ENCODE measurements at places on chromosomes 5 and 9.

- DNase-seq: no peak
Observed at GRCh38 chr5:98825582-98826375, 52.3 kb downstream of the RGMB start.

DNA sequence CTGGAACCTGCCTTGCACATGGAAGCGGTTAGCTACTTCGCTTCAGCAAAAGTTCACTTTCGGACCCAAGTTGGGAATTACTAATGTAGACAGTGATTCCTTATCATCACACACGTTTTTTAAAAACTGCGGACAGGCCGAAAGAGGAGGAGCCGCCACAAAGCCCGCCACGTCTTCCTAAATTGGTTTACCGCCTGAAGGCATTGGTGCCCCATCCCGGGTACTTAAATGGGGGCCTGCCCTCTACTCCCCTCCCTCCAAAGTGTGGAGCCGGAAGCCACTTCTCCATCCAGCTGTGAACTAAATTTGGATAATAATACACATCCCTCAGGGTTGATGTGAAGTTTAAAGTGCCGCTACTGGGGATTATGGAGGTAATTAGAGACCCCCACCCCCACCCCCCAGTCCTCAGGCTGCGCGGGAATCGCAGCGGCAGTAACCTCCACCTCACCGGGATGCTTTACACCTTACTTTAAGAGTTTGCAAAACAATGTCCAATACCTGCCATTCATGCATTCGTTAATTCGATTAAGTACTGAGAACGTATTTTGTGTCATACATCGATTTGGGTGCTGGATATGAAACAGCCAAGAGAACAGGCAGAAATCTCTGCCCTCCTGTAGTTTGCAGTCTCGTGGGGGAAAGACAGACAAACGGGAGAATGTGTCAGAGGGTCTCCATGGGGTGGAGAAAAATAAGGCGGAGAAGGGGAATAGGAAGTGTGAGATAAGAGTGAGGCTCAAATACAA, 937 bp upstream of the MACROH2A1 start:
- DNase-seq: no peak

- no peak for DNase-seq
Observed at GRCh38 chr5:60487476-60487875, 212.5 kb downstream of the DEPDC1B start.

DNA sequence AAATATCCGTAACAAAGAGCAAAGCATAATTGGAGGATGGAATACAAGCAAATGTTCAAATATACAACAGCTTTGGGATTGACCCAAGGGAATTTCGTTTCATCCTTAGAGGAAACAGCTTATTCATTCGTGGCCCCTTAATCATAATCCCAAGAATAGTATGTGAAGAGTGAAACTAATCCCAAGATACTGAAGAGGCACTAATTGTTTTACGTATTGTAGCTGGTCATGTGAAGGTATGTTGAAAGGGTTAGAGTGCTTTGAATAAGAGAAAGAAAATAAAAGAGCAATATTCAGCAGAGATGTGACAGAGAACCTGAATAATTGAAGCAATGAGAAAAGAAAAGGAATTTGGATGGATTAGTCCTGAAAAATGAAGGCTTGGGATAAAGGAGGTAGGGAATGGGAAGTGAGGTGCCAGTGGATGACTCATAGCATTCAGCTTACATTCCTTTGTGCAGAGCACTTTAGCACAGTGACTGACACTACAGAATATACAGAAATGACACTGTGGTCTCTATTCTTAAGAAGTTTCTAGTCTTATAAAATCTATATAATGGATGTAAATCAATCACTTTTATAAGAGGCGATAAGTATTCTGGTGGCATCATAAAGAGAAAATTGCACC, 221.9 kb downstream of the TLR4 start:
- no peak for DNase-seq

GRCh38 chr9:35397216-35397698, 92.7 kb upstream of the RUSC2 start:
- DNase-seq: no peak

DNA sequence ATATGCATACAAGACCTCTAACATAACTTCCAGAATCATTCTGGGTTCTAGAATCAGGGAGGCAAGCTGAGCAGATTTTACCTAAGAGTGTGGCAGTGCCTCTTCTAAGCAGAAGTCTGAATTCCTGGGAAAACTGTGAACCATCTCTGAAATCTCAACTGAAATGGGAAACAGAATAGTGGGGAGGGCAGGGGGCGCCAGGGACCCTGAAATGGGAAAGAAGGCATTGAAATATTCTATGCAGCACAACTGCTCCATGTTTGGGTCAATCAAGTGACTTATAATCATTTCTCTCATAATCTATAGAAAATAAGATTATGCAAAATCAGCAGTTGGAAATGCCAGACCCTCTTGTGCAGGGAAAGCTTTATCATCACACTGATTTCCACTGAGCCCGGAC, 156.1 kb downstream of the EBF1 start:
- no peak for DNase-seq

DNA sequence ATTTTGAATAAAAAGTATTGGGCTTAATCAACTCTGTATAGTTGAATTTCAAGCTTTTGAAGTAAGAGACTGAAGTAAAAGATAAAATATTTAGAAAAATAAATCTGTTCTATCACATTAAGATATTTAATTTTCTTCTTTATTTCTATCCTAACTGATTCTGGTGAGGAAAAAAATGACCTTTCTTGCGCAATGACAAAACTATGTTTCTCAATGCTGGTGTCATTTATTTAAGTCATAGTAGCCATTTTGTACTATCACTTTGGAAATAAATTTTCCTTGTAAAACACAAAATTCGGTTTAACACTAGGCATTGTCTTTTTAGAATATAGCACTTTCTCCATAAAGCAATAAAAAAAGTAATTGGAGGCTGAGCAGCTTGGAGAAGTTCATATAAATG, 728.0 kb downstream of the CDH9 start:
- no peak for DNase-seq
